Stimulated activated CD4-positive, alpha-beta T cell treated with anti-CD3 and anti-CD28 coated beads, Interleukin-1b, Interleukin-23, amount 100 ng/mL, for 4 hours (primary cell): ENCODE measurements at places on chromosomes 12 and 14.

GRCh38 chr12:16036073-16036472 is 124.9 kb downstream of the DERA start:
- no peak for DNase-seq

DNA sequence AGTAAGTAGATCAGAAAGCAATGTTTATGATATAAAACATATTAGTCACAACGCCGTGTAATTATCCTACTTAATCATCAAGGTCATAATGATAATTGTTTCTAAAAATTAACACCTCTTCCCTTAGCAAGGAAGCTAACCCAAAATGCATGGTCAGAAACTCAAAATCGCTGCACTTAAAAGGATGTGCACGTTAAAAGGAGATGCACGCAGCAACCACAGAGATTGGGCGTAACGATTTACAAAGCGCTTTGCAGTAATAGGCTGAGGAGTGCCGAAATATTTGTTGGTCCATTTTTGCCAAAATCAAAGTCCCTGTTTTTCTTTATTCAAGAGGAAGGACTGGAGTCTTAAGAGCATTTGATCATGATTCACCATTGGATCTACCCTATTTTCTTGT is 1077.2 kb downstream of the VRK1 start:
- DNase-seq: no peak

GRCh38 chr14:36771028-36771640 is 109.5 kb downstream of the PAX9 start:
- no peak for DNase-seq

DNA sequence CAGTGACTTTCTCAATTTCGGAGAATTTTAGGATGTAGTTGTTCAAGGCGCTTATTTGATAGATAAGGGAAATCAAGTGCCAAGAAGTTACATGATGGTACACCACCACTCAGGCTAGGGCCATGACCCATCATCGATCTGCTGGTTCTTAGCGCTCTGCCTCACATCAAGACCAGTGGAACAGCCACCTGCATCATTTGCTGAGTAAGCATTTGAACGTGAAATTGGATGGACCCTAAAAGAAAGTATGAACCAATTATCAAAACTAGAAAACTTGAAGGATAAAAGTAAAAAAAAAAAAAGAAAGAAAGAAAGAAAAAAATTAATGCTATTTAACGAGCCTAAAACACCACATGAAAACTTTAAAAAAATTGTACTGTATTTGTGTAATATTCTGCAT is 27.5 kb upstream of the KRAS start:
- DNase-seq: no peak

- no peak for DNase-seq
Observed at GRCh38 chr12:5694759-5695409, 250.2 kb downstream of the ANO2 start.

DNA sequence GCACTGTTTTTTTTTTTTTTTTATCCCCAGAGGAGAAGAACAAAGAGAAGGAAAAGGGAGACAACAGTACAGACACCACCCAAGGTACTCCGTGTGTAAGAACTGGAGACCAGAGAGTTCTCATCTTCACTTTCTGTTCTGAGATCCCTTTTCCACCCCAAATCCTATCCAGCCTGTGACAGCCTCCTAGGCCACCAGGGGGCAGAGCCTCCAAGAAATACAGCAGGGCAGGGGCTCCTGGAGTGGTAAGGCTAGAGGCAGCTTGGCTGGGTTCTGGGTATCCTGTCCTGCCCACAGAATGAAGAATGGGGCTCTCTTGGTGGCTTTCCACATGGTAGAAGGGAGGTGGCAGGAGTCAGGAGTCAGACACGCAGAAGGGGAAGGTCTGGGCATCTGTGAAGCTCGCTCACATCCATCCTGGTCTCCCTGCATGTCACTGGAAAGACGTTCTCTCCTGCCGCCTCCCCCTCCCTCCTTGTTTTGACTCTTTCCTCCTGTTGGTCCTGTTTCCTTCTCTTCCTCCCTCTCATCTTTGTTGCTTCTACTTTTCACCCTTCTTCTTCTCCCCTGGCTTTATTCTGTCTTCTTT is 12.0 kb downstream of the CLSTN3 start:
- peak; percentile 48 for DNase-seq

- no peak for DNase-seq
Observed at GRCh38 chr14:24273422-24273998, 2.1 kb upstream of the RABGGTA start.

DNA sequence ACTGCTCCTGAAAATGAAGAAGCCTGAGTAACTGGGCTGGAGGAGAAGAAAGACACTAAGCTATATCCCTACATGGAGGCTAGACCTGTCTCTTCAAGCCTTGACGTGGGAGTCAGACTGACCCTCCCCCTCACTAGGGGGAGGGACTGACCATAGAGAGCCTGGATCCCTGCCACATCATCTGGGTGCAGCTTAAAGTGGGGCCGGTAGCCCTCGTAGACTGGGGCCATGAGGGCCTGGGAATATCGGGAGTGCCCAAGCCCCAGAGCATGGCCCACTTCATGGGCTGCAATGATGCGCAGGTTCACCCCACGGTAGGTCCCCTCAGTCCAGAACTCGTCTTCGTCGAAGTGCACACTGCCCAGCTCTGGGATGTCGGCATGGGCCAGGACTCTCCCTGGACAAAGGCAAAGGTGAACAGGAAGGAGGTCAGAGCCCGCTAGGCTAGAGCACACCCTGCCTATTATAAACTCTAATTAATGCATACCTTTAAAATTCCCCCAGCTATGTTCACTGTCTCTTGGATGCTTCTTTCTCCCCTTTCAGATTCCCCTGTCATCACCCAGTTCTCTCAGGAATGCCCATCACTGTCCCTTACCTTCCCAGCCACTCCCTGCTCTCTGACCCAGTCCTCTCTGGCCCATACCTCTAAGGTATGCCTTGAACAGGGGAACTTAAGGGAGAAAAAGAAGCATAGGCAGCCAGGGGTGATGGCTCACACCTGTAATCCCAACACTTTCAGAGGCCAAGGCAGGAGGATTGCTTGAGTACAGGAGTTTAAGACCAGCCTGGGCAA is 3.2 kb downstream of the MMP19 start:
- DNase-seq: no peak

DNA sequence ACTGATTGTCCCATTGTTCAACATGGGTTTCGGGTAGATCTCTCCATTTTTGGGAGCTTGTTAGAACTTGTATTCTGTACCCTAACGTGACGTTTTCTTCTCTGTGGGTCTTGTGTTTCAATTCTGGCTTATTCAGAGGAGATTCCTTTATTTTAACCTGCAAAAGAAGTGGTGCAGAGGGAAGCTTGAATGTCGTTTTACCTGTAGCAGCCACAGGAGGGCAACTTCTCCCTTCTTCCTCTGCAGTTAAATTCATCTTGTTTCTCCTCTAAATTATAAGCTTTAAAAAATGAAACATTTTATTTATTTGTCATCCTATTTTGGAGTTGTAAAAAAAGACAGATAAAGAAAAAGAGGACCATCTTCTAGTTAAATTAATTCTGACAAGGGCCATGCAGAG is 13.7 kb upstream of the CLEC4D start:
- DNase-seq: no peak

DNA sequence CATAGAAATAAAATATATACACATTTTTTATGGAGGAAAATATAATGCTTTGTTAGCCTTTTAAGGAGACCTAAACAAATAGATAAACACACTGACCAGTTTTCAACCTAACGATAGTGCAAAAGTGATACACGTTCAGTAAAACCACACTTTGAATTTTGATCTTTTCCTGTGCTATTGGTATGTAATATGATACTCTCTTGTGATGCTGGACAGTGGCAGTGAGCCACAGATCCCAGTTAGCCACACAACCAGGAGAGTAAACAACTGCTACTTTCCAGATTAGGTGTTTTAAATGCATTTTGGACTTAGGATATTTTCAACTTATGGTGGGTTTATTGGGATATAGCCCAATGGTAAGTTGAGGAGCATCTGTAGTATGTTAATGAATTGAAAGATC is 243.1 kb downstream of the ERC1 start:
- DNase-seq: no peak

- no peak for DNase-seq
Observed at GRCh38 chr12:14937689-14938088, 648 bp downstream of the ERP27 start.

GRCh38 chr12:106815741-106816140 is 41.3 kb downstream of the RIC8B start:
- no peak for DNase-seq

- DNase-seq: no peak
Observed at GRCh38 chr12:74111688-74112360, 425.8 kb upstream of the ATXN7L3B start.

GRCh38 chr12:113577464-113578129 is 105.9 kb upstream of the LHX5 start:
- no peak for DNase-seq

DNA sequence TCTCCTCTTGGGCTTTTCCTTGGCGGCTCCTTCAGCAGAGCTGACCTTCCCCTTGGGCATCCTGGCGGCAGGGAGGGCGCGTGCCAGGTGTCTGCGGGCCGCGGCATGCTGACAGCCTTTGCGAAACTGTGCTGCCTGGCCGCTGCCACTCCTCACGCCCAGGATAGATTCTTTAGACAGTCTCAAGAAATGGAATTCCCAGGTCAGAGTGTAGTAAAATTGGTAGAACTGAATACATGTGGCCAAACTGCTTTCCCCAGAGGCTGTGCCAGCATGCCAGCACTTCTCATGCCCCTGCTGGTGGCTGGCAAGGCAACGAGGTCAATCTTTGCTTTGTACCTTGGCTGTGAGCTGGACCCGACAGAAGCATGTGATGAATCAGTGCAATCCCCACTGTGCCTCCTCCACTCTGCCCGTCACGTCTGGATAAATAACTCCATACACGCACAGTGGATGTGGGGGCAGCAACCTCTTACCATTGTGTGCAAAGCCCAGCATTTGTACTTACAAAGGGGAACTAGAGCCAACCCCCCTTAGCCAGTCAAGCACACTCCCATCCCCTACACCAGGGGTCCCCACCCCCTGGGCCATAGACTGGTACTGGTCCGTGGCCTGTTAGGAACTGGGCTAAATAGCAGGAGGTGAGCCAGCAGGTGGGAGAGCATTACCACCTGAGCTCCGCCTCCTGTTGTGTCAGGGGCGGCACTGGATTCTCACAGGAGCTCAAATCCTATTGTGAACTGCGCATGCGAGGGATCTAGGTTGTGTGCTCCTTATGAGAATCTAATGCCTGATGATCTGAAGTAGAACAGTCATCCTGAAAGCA is 90.9 kb downstream of the ACTN1 start:
- no peak for DNase-seq

- no peak for DNase-seq
Observed at GRCh38 chr12:93043877-93044209, 114.7 kb upstream of the EEA1 start.
